ENCODE measurements at places on chromosomes 12 and 14.

DNA sequence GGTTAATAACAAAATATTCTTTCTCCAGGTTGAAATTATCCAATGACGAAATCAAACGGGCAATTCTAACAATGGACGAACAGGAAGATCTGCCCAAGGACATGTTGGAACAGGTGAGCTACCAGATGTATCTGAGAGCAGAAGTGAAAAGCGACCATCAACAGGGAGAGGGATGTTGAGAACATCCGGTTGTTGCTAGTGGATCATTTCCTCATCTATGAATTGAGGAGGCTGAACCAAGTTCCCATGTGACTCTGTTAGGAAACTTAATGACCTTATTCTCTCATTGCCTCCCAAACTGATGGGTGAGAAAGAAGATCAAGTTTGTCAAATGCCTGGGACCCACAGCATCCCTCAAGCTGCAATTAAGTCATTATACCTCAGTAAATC lies 117.7 kb downstream of the GPR135 start:
- DNase-seq: no peak

DNA sequence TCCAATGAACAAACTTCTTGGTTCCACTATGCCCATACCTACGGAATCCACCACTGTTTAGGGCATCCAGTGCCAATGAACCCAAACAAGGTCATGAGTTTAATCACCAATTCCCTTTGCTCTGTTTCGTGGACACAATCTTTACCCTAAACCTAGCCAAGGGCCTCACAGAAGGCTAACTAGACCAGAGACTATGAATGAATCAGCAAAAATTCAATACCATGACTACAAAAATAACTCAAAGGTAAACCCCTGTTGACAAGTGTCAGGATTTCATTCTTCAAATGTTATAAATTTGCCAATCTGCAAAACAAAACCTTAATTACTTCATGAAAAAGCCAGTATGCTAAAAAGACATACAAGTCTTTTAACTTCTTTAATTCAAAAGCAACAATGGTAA lies 96.7 kb downstream of the CEP128 start:
- DNase-seq: no peak

GRCh38 chr14:71267691-71268090 lies 360.4 kb downstream of the PCNX1 start:
- no peak for DNase-seq

- DNase-seq: no peak
Observed at GRCh38 chr12:109736552-109737108, 23.0 kb downstream of the FAM222A start.

DNA sequence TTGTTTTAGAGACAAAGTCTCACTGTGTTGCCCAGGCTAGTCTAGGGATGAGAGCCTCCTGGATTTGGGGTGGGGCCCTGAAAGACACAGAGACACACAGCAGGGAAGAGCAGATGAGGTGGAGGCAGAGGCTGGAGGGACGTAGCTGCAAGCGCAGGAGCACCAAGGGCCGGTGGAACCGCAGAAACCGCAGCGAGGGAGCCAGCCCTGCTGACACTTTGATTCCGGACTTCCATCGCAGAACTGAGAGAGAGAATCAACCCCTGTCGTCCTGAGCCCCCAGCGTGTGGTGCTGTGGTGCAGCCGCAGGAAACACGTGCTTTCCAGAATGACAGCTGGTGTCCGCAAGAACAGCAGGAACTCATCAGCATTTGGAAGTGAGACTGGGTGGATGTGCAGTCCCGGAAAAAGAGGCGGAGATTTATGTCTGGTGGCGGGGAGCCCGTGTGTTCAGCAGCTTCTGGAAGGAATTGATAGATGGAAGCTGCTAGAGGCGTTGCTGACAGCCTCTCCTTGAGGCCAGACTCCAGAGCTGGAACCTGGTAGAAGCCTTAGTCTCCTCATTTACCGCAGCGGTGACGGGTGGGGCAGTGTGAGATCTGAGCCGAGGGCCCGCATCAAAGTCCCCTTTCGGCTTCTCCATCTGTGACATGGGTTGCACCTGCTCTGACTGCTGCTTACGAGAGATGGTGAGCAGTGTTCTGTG lies 21.9 kb upstream of the KLC1 start:
- peak; percentile 65 for DNase-seq

GRCh38 chr12:1914114-1914911 lies 4.1 kb downstream of the CACNA2D4 start:
- no peak for DNase-seq
